Ovary (tissue), 10 donors: ENCODE measurements at places on chromosomes 7 and 10.

- no peak for DNase-seq
Observed at GRCh38 chr10:97408496-97408992, 7.4 kb upstream of the RRP12 start.

DNA sequence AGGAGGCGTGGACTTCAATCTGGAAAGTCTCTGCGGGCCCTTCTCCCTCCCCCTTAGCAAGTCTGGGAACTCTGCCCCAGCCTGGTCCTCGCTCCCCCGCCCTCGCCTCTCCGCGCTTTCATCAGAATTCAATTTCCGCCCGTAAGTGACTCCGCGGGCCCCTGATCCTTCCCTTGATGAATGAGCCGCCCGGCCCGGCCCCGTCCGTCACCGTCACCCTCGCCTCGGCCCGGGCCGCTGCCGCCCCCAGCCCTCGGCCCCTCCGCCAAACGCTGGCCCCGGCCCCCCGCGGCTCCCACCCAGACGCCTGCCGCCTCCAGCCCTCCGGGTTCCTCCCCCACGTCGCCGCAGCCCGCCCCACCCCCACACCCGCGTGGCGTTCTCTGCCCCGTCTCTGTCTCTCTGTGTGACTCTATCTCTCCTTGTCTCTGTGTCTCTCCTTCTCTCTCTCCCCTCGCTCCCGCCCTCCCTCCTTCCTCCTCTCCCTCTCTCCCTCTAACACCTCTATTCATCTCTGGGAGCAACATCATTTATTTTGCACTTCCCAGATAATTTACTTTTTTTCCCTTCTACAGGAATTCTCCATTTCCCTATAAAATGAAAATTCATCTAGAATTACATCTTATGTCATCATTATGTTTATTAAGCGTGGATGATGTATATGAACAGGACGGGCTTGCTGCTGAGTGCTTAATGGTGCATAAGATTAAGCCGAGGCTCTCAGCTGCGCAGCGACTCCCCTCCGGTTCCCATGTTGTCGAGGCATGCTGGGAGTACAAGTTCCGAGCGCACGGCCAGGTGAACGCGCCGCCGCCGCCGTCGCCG lies 91.2 kb upstream of the PAX2 start:
- no peak for DNase-seq

- no peak for DNase-seq
Observed at GRCh38 chr10:120600871-120601649, 144.0 kb downstream of the PLPP4 start.

GRCh38 chr10:119908166-119908565 lies 15.6 kb downstream of the SEC23IP start:
- no peak for DNase-seq

- no peak for DNase-seq
Observed at GRCh38 chr7:102942868-102943267, 30.1 kb downstream of the LRRC17 start.

DNA sequence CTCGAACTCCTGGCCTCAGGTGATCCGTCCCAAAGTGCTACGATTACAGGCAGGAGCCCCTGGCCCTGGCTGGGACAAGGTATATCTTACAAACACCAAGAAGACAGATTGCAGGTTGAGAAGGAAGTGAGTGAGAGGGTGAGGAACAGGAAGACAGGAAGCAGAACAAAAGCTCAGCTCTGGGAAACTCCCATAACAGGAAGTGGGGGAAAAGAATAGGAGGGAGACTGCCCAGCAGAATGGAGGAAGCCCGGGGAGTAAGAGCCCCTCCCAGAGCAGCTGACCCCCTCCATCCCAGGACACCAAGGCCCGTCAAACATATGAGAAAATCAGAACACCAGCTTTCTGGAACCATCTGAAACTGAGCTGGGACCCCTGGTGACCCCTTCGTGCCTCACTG lies 2.9 kb downstream of the TECPR1 start:
- DNase-seq = no peak

GRCh38 chr7:6226194-6226799 lies 46.1 kb downstream of the CYTH3 start:
- no peak for DNase-seq

- DNase-seq = peak; percentile 70
Observed at GRCh38 chr7:100866729-100867039, 503 bp upstream of the TRIP6 start.

GRCh38 chr10:5906651-5907050 lies 16.6 kb downstream of the FBH1 start:
- no peak for DNase-seq

- DNase-seq = no peak
Observed at GRCh38 chr10:130550952-130551674, 414.9 kb downstream of the GLRX3 start.

GRCh38 chr7:44269417-44269816 lies 56.0 kb downstream of the CAMK2B start:
- DNase-seq = no peak

DNA sequence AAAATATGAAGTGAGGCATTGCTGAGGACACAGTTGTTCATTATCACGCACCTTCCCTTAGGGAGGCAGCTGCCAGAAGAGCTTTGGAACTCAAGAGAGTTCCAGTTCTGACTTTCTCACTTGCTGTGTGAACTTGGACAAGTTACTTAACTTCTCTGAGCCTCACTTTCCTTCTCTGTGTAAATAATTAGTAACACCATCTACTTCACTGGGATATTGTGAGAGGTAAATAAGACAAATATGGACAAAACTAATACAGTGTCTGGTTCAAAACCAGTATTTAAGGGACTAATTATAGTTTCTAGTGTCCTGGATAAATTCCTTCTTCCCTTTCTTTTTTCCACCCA lies 6.3 kb upstream of the SLC13A4 start:
- DNase-seq = no peak

DNA sequence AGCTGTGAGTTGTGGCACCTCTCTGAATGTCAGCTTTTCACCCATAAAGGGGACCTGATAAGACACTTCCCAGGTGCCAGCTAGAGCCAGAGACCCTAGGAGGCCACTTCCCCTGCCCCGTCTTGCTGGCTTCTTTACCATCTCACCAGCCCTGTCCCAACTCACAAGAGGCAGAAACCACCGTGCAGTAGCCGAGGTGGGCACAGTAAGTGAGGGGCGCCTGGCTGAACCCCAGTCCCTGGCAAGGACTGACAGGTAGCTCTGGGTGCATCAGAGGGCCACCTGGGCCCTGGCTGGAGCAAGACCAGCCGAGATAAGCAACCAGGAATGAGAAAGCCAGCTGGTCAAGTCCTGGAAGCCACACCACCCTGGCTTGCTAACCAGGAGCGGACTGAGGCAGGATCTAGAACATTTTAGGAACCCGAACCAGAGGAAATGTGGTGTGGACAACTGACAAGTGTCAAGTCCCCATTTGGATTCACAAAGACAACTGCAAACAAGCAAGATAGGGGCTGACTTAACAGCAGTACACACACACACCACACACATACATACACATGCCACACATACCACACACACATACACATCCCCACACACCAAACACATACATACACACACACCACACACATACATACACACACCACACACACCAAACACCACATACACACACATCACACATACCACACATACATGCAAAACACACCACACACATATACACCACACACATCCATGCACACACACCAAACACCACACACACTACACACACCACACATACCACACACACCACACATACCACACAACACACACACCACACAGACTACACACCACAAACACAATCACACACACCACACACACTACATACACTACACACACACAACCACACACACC lies 20.8 kb downstream of the OGDHL start:
- DNase-seq = no peak

DNA sequence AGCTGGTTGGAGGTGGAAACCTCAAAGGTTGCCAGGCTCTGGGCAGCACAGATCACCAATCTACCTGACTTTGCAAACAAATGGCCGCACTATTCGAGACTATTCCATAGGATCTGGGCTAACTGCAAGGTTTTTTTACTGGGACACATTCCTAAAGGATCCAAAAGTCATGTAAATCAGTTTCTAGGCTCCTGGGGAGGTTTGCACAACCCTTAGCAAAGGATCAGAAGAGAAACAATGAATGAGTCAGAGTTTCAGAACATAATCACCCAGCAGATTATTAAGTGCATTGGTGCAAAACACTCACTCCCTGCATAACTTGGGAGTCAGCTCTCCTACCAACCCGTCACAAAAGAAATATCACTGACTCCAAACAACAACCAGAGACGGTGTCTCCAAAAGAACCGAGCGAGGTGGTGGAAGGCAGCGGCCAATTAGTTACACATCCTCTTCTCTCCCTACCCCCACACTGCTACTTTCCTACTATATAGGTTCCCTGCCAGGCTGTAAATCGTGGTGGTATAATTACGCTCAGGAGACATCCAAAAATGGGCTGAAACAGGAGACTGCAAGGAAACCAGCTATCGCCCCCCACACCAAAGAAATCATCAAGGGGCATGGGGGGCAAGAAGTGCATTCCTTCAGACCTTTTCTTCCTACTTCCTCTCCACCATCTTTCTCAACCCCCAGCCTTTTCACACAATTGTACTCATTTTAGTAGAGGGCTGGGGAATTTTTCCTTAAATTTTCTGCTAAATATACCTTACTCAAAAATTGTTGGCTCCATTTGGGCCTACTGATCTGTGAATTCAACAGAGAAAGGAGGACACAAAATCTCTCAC lies 3.2 kb downstream of the UBE2H start:
- peak; percentile 43 for DNase-seq

- DNase-seq = no peak
Observed at GRCh38 chr10:94091649-94092048, 97.9 kb downstream of the PLCE1 start.

- DNase-seq = no peak
Observed at GRCh38 chr10:42883993-42884983, 101.7 kb downstream of the BMS1 start.

- DNase-seq = no peak
Observed at GRCh38 chr7:112143582-112143981, 62.6 kb downstream of the DOCK4 start.

GRCh38 chr10:11610826-11611247 lies 613 bp downstream of the USP6NL start:
- peak; percentile 37 for DNase-seq

DNA sequence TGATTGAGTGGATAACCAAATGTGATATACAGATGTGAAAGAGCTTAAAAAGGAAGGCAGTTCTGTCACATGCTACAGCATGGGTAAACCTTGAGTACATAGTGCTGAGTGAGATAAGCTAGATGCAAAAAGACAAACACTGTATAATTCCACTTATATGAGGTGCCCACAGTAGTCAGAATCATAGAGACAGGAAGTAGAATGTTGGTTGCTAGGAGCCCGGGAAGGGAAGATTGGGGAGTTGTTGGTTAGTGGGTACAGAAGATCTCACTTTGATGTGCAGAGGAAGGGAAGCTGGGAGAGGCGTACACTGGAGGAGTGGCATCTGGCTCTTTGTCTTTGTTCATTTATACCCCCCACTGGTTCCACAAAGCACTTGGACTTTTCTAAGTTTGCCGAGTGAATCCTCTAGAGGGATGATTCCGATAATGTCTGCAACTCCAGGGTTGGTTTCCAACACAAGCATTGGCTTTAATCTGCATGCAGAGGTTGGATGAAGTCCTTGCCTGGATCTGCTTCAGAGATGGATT lies 39.5 kb downstream of the TSPAN14 start:
- no peak for DNase-seq

GRCh38 chr7:23971031-23971430 lies 261.0 kb downstream of the STK31 start:
- no peak for DNase-seq

- DNase-seq = no peak
Observed at GRCh38 chr7:100519580-100519979, 19.4 kb upstream of the AGFG2 start.

GRCh38 chr10:113425541-113425951 lies 127.3 kb upstream of the HABP2 start:
- no peak for DNase-seq

DNA sequence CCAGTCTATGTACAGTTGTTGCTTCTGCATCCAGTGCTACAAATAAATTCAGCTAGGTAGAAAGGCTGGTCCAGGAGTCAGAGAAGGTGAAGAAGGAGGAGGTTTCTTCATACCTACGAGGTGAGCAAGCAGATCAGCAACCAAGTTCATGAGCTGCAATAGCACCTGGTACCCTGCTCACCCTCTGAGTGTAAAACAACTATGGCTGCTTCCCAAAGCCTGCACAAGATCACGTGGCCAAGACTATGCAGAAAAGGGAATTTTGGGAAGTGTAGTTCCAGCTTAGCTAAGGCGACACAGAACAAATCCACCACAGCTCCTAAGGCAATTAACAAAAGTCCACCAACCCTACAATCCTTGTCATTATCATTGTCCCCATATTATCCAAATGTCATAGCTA lies 95.9 kb upstream of the AUTS2 start:
- no peak for DNase-seq

DNA sequence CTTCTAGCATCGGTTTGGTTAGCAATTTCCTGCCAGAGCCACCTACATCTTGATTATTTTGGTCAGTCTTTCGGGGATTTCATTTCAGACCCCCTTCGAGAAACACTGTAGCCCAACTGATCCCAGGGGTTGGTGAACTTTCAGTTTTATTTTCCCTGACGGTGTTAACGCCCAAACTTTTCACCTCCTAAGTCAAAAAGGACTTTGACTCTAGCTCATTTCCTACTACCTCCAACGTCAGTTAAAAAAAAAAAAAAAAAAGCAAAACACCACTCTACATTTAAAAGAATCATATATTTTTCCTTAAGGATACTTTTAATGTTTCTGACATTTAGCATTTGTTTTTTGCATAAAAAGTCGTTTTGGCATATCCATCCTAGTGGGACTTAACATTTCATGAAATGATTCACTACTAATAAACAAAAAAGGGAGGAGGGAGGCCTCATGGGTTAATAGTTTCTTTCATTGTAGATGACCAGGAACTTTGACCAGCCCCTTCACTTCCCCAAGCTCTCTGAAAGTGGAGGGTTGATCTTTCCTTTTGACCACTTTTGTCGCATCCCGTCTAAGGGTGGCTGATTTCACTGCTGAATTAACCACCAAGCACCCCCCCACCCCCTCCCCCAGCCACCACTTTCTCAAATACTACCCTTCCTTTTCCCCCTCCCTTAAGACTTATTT lies 764 bp upstream of the TCF7L2 start:
- no peak for DNase-seq

GRCh38 chr7:134691546-134692343 lies 45.1 kb downstream of the BPGM start:
- peak; percentile 68 for DNase-seq

- DNase-seq = no peak
Observed at GRCh38 chr10:124160176-124160575, 66.8 kb upstream of the CHST15 start.

- no peak for DNase-seq
Observed at GRCh38 chr10:10780746-10781145, 236.9 kb upstream of the CELF2 start.

DNA sequence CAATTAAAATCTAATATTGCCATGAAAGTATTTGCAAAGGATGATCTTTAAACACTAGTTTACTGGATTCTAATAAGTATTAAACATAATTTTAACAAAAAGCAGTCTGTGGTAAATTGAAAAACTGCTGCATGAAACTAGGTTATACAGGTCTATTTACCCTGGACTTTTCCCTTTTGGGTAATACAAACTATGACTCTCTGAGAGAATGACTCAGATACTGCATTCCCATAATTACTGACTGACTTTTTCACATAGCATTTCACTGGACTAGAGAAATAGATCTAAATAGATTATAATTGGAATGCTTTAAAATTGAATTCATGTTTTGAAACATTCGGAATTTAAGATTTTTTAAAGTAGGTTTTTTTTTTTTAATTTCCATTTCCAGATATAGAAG lies 395.7 kb downstream of the THSD7A start:
- DNase-seq = no peak

GRCh38 chr10:131174211-131174565 lies 137.3 kb downstream of the TCERG1L start:
- DNase-seq = no peak

- no peak for DNase-seq
Observed at GRCh38 chr10:43461950-43462349, 25.0 kb downstream of the ZNF487 start.
